ENCODE measurements at places on chromosomes 4 and X. TPM values are rescaled to one million over a fixed set of nuclear protein-coding genes. Genes with fewer than 3 reads are reported as not detected.

Gene ZNF732
- total RNA-seq = not detected

Gene SLC16A2
- 30.2 TPM for total RNA-seq

Gene NKX3-2
- total RNA-seq = 0.15 TPM

Gene FAM9B
- not detected for total RNA-seq

Gene PDE6B
- not detected for total RNA-seq
